Spleen (tissue), 13 donors: ENCODE measurements at places on chromosomes 1 and 21. TPM values are rescaled to one million over a fixed set of nuclear protein-coding genes. Genes with fewer than 3 reads are reported as not detected.

DNA sequence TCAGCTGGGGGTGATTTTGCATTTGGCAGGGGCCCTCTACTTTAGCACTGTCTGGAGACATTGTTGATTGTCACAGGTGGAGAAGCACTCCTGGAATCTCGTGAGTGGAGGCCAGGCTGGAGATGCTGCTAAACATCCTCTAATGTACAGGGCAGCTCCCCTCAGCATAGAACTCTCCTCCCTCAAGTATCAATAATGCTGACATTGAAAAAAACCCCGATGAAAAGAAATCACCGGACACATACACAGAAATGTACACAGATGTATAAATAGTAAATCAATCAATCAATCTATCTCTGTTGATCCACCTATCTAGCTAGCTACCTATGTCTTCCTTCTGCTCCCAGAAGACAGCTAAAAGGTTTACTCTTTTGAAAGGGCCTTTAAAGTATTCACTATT is 89.4 kb upstream of the KCNJ15 start:
- no peak for DNase-seq

- DNase-seq: no peak
Measured at GRCh38 chr1:11187494-11187893, 1.7 kb upstream of the ANGPTL7 start.

DNA sequence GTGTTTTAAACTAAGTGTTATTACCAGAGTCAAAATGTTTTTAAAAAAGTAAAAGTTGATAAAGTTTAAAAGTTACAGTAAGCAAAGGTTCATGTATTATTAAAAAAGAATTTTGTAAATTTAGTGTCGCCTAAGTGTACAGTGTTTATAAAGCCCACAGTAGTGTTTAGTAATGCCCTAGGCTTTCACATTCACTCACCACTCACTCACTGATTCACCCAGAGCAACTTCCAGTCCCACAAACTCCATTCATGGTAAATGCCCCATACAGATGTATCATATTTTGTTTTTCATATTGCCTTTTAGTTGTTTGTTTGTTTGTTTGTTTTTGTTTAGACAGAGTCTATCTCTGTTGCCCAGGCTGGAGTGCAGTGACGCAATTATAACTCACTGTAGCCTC is 353.8 kb upstream of the PTBP2 start:
- no peak for DNase-seq

GRCh38 chr21:28776251-28776650 is 216.4 kb downstream of the LTN1 start:
- no peak for DNase-seq

DNA sequence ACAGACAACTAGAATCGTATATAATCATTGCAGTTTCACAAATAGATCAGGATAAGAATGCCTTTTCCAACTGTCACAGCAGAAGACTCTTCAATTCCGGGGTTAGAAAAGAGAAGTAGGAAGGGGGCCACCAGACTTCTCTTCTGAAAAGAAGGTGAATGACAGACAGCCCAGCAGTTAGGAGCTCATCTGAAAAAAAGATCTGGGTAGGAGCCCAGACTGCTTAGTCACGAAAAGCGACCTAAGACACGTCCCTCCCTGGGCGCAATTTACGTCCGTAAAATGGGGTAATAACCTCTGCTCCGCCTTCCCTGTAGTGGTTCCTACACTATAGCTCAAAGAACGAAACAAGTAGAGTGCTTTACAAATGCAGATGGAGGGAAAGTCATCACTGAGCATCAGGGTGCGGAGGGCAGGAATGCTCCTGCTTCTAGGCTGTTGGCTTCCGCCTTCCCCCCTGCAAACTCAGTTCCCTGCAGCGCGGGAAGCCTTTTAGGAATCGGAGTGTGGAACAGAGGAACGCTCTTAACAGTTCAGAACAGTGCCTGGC is 582 bp downstream of the ORC1 start:
- DNase-seq: no peak

- no peak for DNase-seq
Measured at GRCh38 chr1:3541936-3542335, 69.4 kb downstream of the MEGF6 start.

DNA sequence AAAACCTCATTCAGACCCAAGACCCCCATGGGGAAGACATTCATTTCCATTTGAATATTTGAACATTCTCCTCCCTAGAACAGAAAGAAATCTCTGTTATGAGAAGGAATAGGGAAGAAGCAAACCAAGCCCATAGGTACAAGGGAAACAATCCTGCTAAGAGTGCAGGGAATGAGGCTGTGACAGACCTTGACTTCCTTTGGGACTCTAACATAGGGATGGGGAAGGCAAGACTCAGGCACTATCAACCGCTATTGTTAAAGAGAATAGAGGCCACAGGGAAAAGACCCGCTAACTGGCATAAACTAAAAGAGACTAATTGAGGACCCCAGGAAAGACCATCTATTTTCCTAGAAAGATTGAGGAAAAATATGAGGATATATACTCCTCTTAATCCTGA is 117.8 kb upstream of the BRINP3 start:
- DNase-seq: no peak

DNA sequence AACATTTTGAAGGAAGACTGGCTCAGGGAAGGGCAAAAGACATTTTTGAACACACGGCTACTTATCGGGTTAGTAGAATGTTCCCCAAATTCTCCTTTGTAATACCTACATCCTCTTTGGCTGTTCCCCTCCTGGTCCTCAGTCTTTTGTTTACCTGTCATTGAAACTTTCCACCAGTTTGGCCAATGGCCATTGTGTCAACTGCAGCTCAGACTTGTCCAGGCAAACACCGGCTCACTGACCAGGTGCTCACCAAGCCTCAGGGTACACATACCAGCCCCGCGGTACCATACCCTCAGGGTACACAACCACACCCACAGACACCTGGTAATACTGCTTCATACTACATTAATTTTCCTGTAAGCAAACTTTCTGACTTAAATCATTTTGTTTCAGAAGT is 84.8 kb upstream of the ZNF648 start:
- no peak for DNase-seq

GRCh38 chr1:54095546-54096226 is 42.3 kb downstream of the TCEANC2 start:
- no peak for DNase-seq

- DNase-seq: no peak
Measured at GRCh38 chr1:94677714-94678113, 136.2 kb upstream of the F3 start.

The SLC50A1 gene
- polyA plus RNA-seq: 73.8 TPM

The PLEKHA6 gene
- 1.8 TPM for polyA plus RNA-seq

The KAZN gene
- 20.0 TPM for polyA plus RNA-seq

The NGF gene
- polyA plus RNA-seq: 0.76 TPM

The CHIT1 gene
- polyA plus RNA-seq: 2.0 TPM

The IFI6 gene
- 74.7 TPM for polyA plus RNA-seq

The HSD3B1 gene
- polyA plus RNA-seq: not detected

The MYCL gene
- 1.2 TPM for polyA plus RNA-seq
